D341Med (cell line): ENCODE measurements at places on chromosomes 3 and 15.

DNA sequence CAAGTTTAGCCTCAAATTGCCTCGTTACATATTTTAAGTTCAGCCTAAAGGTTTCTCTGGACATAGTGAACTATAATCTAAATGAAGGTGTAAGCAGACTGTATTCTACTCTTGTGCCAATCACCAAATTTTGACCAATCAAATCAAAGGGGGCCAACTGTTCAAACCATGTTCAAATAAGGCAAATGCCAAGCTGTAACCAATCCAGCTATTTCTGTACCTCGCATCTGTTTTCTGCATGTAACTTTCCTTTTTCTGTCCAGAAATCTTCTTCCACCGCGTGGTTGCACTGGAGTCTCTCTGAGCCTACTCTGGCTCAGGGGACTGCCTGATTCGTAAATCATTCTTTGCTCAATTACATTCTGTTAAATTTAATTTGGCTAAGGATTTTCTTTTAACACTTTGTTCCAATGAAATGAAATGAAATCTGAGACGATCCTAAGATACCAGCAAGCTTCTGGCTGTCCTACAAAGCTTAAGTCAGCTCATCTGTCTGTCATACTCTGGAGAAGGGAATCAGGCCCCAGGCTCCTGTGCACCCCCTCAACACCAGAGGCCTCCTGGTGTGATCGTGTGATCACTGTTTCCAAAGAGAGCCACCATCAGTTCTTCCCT, 53.2 kb upstream of the ZNF148 start:
- no peak for DNase-seq

- DNase-seq = no peak
Observed at GRCh38 chr3:172530566-172530965, 7.3 kb upstream of the TNFSF10 start.

- no peak for DNase-seq
Observed at GRCh38 chr15:84648539-84648938, 5.5 kb downstream of the WDR73 start.

DNA sequence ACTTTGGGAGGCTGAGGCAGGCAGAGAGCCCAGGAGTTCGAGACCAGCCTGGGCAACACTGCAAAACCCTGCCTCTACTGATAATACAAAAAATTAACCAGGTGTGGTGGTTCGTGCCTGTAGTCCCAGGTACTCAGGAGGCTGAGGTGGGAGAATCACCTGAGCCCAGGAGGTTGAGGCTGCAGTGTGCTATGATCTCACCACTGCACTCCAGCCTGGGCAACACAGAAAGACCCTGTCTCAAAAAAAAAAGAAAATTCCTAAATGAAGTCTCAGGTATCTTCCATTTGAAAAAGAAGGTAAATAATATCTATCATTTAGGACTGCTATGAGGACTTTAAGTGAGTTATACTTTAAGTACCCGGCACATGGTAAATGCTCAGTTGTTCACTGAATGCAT, 2.9 kb downstream of the SMARCC1 start:
- no peak for DNase-seq

DNA sequence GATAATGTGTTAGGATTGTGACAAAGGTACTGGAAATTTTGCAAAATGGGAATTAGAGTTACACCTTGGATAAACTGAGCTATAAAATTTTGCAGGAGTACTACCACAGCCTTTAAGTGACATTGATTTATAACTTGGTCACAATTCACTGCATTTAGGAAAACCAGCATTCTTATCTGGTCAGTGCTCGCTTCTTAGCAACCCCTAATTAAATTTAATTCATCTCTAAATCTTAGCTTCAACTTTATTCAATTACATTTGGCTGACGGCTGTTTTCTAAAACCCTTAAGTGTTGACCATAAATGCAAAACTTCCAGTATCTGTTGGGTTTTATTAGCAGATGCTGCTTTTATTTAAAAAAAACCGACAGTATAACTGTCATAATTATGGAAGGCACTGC, 31.3 kb downstream of the TFRC start:
- no peak for DNase-seq

- no peak for DNase-seq
Observed at GRCh38 chr15:48242015-48242414, 35.9 kb downstream of the SLC12A1 start.

- no peak for DNase-seq
Observed at GRCh38 chr3:147875498-147875897, 466.3 kb downstream of the ZIC1 start.

GRCh38 chr3:96753124-96753523, 61.3 kb upstream of the EPHA6 start:
- DNase-seq = no peak

- no peak for DNase-seq
Observed at GRCh38 chr3:13018043-13018451, 55.2 kb downstream of the IQSEC1 start.

GRCh38 chr15:37246065-37246464, 145.7 kb upstream of the MEIS2 start:
- DNase-seq = no peak

DNA sequence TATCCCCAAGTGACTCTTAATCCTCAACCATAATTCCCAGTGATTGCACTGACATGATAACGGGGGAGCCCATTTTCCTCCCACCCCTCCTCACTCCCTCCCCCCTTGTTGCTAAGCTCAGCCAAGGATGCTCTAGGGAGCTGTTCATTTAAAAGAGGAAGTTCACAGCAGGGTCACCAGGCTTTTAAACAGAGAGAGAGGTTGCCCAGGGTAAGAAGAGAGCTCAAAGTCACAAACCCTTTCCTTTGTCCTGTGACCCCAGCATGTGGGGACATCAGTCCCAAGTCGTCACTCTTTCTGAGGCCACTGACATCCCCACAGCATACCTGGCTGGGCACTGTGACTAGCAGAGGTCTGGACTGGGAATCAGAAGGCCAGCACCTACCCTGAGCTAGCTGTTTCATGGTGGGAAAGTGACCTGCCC, 144.1 kb downstream of the RORA start:
- DNase-seq = peak; percentile 85

DNA sequence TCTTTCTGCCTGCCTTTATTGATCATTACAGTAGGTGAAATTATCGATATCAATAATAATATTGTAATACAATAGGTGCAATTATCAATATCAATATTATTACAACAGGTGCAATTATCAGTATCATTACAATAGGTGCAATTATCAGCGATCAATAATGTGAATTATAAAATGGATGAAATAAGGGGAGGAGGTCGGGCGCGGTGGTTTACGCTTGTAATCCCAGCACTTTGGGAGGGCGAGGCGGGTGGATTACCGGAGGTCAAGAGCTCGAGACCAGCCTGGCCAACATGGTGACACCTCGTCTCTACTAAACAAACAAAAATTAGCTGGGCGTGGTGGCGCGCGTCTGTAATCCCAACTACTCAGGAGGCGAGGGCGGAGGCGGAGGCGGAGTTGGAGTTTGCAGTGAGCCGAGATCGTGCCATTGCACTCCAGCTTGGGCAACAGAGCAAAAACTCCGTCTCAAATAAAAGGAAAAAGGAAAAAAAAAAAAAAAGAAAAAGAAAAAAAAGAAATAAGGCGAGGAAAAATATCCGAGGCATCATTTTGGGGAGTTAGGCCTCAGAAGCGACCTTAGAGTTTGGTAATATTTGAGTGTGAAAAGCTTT, 611 bp upstream of the BNIP2 start:
- DNase-seq = no peak

DNA sequence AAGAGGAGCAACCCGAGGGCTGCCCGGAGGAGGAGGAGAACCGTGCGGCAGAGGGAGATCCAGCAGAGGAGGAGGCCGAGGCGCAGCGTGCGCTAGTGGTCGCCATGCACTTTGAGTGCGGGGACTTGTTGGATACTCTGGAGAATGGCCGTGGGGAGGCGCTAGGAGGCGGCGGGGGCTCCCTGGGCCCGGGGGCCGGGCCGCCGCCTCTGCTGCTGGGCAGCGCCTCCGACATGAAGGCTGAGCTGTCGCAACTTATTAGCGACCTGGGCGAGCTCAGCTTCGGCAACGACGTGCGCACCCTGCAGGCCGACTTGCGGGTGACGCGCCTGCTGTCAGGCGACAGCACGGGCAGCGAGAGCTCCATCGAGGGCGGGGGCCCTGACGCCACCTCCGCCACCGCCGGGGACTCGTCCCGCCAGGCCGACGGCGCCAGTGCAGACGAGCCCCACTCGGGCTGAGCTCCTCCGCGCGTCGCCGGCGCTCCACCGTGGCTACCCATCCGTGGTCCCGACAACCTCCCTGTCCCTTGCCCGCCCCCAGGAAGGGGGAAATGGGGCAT, 2.0 kb downstream of the FAM43A start:
- peak; percentile 83 for DNase-seq

GRCh38 chr3:14913926-14914778, 33.2 kb upstream of the NR2C2 start:
- DNase-seq = no peak

DNA sequence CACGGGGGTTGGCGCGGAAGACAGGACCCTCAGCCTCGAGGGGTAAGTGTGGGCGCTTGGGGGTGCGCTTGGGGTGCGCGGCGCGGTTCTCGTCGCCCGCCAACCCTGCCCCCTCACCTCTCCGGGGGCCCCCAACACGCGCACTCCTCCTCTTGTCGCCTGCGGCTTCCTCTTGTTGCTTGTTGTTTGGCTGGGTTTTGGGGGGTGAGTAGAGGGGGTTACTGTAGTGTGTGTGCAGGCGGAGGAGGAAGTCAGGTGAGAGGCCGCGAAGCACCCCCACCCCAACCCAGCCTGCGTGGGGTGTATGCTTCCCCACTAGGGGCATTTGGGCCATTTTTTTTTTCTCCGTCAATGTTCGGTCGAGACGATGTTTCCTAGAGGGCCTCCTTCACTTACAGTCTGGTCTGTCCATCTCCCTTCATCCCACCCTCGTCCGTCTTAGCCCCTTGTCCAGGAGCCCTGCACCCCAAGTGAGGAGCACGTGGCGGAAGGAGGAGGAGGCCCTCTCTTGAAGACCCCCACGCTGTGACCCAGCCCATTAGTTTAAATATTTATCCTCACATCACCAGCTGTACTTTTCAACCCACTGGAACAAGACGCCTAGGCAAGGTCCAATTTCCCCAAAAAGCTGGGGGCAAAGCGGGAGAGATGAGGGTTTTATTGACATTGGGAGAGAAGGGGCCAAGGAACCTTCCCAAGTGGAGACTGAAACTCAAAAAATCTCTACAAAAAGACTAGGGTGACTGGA, 20.4 kb upstream of the SATB1 start:
- DNase-seq = no peak

GRCh38 chr3:170049146-170050000, 11.6 kb downstream of the GPR160 start:
- DNase-seq = no peak

GRCh38 chr3:42369304-42369703, 41.1 kb downstream of the LYZL4 start:
- no peak for DNase-seq
